Neural crest cell (in vitro differentiated cells): ENCODE measurements at places on chromosomes 12 and 14. TPM values are rescaled to one million over a fixed set of nuclear protein-coding genes. Genes with fewer than 3 reads are reported as not detected.

- H3K27ac ChIP-seq = no peak overlapping the region
- no peak overlapping the region for H3K4me3 ChIP-seq
- DNase-seq = no peak
- H3K36me3 ChIP-seq = no peaks in the 10 kb centered on the region
- peaks cover 17% of the 10 kb centered on the region for H3K4me1 ChIP-seq
Measured at GRCh38 chr12:473198-473597, 13.5 kb downstream of the B4GALNT3 start.

DNA sequence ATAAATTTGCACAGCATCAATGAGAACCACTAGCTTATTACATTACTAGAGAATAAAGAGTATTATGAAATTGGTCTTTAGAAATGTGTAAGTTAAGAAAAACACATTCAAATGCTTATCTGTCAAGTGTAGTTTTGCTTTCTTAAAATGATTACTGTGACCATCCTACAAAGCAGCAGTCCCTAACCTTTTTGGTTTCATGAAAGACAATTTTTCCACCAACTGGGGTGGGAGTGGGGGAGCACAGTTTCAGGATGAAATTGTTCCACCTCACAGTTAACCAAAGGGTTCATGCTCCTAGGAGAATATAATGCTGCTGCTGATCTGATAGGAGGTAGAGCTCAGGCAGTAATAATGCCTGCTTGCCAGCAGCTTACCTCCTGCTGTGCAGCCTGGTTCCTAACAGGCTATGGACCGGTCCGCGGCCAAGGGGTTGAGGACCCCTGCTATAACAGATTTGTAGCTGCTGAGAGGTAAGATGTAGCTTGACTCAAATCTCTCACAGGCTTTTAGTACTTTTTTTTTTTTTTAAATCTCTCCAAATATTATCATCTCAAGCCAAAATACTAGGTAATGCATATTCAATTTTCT lies 45.4 kb downstream of the PPP4R3A start:
- no peak for DNase-seq
- no peak overlapping the region for H3K27ac ChIP-seq
- H3K4me1 ChIP-seq = no peaks in the 10 kb centered on the region
- H3K27me3 ChIP-seq = no peaks in the 10 kb centered on the region

The CEP290 gene
- 25.5 and 27.5 TPM in 2 replicates for total RNA-seq

- no peaks in the 10 kb centered on the region for H3K4me1 ChIP-seq
- H3K4me3 ChIP-seq = no peak overlapping the region
- no peak for DNase-seq
Measured at GRCh38 chr14:96631621-96632362, 129.6 kb downstream of the PAPOLA start.

DNA sequence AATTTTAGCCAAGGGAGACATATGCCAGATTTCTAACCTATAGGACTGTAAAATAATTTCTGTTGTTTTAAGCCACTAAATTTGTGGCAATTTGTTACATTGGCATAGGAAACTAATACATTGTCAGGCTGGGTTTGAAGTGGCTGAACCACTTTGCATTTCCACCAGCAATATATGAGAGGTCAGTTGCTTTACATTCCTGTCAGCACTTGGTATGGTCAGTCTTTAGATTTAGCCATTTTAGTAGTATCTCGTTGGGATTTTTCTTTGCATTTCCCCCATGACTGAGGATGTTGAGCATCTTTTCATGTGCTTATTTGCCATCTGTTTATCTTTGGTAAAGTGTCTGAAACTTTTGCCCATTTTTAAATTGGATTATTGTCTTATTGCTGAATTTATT lies 3.9 kb downstream of the PALS1 start:
- DNase-seq = no peak
- H3K27me3 ChIP-seq = peaks cover 7% of the 10 kb centered on the region
- no peak overlapping the region for H3K27ac ChIP-seq
- H3K36me3 ChIP-seq = no peaks in the 10 kb centered on the region

- H3K4me3 ChIP-seq = no peak overlapping the region
- no peaks in the 10 kb centered on the region for H3K27me3 ChIP-seq
- no peak for DNase-seq
Measured at GRCh38 chr12:5742258-5742657, 202.8 kb downstream of the ANO2 start.

DNA sequence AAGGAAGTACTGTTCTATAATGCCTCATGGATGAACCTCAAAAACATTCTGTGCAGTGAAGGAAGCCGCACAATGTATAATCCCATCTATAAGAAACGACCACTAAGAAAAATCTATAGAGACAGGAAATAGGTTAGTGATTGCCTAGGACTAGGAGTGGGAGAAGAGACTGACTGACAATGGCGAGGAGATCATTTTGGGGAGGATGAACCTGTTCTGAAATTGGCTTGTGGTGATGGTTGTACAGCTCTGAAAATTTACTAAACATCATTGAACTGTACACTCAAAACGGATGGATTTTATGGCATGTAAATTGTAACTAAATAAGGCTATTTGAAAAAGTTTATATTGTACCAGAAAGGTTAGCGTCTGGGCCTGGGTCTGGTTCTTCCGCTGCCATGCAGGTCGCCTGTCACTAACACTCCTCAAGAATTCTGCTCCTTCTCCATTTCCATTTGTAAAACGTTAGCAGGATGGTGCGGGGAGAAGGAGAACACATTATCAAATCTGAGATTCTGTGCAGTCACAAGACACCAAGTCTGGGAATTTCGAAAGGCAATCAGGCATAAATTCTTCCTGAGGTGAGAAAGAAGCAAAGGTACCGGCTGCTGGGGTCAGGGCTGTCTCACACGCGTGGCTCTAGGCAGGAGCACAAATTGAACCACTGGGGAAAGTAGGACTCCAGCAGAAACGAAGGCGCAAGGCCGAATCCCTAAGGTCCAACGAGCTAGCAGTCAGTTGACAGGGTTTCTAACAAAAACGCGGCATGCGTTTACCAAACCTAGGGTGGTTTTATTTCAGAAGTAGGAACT lies 845 bp upstream of the COCH start:
- no peaks in the 10 kb centered on the region for H3K36me3 ChIP-seq
- peaks cover 10% of the 10 kb centered on the region for H3K4me1 ChIP-seq
- H3K27me3 ChIP-seq = peaks cover 65% of the 10 kb centered on the region
- no peak overlapping the region for H3K27ac ChIP-seq

DNA sequence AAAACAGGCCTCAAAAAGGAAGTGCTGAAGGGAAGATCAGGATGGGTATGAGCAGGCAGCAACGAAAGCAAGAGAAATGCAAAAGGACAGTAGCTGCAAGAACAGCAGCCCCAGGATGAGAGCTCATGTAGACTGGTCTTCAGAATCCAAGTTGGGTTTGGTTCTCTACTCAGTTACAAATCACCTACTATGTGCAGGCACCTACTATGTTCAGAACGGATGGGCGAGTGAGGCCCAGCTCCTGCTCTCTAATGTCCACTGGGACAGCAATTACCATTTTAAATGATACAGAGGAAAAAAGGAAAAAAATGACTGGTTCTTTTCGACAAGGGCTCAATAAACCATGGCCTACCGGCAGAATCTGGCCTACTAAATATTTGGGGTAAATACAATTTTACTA lies 88.5 kb downstream of the RBM19 start:
- no peak overlapping the region for H3K4me3 ChIP-seq
- peaks cover 9% of the 10 kb centered on the region for H3K4me1 ChIP-seq
- H3K27ac ChIP-seq = no peak overlapping the region
- no peaks in the 10 kb centered on the region for H3K27me3 ChIP-seq
- no peak for DNase-seq

- H3K27me3 ChIP-seq = no peaks in the 10 kb centered on the region
- H3K4me1 ChIP-seq = peaks cover 4% of the 10 kb centered on the region
- H3K27ac ChIP-seq = no peak overlapping the region
- H3K36me3 ChIP-seq = no peaks in the 10 kb centered on the region
Measured at GRCh38 chr14:105272623-105273022, 24.3 kb downstream of the BTBD6 start.

The OTOGL gene
- total RNA-seq = 0.12 and 0.18 TPM in 2 replicates

- H3K4me1 ChIP-seq = no peaks in the 10 kb centered on the region
- no peaks in the 10 kb centered on the region for H3K36me3 ChIP-seq
- H3K27me3 ChIP-seq = no peaks in the 10 kb centered on the region
- no peak for DNase-seq
Measured at GRCh38 chr12:73106896-73107295, 834.7 kb downstream of the TRHDE start.

The NFE2 gene
- 0.32 TPM in 1 of 2 replicates, not detected in the other for total RNA-seq

The SERPINA5 gene
- 1.0 and 1.4 TPM in 2 replicates for total RNA-seq

DNA sequence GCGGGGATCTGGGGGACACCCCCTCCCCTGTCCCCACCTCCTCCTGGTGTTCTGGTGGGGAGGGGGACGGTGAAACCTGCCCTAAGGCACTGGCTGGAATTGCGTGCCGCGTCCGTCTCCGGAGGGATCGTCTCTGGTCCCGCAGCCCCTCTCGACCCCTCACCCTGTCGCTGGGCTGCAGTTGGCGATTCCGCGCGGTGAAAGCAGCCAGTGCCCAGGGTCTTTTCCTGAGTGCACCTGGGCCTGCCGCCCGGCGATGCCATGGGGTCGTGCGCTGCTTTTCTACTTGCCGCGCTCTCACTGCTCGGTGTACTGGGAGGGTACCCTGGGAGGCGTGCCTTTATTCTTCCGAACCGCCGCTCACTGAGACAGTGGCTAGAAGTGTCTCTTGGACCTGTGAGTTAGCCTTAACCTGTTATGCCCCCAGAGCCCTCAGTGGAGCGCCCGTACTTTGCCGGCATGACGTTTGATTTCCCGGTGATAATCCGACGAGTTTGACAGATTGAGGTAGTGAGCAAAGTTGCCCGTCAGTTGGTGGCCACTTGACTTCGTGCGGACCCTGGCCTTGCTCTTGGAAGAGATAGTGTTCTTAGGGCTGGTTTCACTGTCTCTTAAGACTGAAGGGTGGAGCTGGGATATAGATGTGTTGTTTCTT lies 788 bp downstream of the SFSWAP start:
- no peak for DNase-seq
- peaks cover 24% of the 10 kb centered on the region for H3K4me1 ChIP-seq
- peak overlapping the region; percentile 98 for H3K4me3 ChIP-seq
- H3K36me3 ChIP-seq = peaks cover 13% of the 10 kb centered on the region
- no peaks in the 10 kb centered on the region for H3K27me3 ChIP-seq
- peak overlapping the region; percentile 100 for H3K27ac ChIP-seq

The OLR1 gene
- total RNA-seq = not detected in 2 replicates

DNA sequence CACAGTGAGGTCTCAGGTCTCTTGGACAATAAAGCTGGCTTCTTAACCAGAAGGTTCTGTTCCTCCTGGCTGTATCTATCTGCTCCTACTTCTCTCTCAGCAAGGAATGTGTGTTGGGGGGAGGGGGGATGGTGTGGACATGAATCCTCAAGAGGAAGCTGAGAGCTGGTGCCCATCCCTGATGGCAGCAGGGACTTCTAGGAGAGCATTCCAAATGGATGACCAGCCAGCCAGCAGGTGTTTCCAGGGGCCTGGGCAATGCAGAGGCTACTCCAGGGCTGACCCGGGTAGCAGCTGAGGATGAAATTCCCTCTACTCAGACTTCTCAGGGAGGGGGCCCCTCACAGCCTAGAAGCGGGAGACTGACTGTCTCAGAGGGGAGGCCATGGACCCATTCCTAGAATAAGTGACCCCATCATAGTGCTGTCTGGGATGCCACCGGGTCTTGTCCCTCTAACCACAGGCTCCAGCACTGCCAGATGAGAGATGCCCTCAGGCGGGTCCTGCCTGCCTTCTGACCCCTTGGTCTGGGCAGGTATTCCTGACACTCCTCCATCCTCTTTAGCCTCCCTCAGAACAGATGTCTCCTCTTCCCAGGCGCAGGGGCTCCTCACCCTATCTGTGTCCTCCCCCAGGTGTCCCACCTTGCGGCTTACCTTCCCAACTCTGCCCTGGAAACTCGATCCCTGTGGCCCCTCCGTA lies 1.2 kb downstream of the RAB15 start:
- no peak overlapping the region for H3K27ac ChIP-seq
- peak overlapping the region; percentile 90 for H3K4me3 ChIP-seq
- no peak for DNase-seq
- no peaks in the 10 kb centered on the region for H3K36me3 ChIP-seq

The RNASE7 gene
- total RNA-seq = not detected in 2 replicates

The RGS6 gene
- total RNA-seq = 2.8 TPM in 2 replicates

The INHBC gene
- 0.14 TPM in 1 of 2 replicates, not detected in the other for total RNA-seq

The DCP1B gene
- 19.2 and 19.8 TPM in 2 replicates for total RNA-seq

DNA sequence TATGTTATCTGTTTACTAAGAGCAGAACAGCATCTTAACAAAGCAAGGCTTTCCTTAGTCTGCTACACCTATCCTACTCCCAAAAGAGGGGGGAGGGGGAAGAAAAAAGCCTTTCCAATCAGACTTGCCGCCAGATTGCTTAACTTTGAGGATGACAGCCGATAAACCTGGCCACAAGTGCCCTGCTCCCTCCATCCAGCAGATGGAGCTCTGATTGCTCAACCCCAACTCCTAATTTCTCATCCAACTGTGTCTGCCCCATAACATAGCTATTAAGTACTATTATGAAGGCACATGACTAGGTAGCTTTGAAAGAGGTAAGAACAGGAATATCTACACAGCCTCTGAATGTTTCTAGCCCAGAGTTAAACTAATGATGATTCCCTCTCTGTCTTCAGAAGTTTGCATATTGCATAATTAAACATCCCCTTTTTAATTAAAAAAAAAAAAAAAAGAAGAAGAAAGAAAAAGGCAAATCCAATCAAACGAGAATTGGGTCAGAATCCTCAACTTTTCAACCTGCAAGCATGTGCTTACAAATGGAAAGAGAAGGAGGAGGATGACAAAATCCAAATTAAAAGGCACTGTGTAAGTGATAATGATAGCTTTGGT lies 247.4 kb downstream of the GALC start:
- H3K36me3 ChIP-seq = no peaks in the 10 kb centered on the region
- H3K4me3 ChIP-seq = no peak overlapping the region
- H3K27me3 ChIP-seq = no peaks in the 10 kb centered on the region

The GYS2 gene
- total RNA-seq = not detected in 2 replicates
